ENCODE measurements at places on chromosomes 4 and X. TPM values are rescaled to one million over a fixed set of nuclear protein-coding genes. Genes with fewer than 3 reads are reported as not detected.

GLRB gene
- 1.7 TPM for total RNA-seq

FAM120C gene
- 5.5 TPM for total RNA-seq

SULT1B1 gene
- total RNA-seq: not detected

CLRN2 gene
- total RNA-seq: not detected

APLN gene
- total RNA-seq: 35.0 TPM

JAKMIP1 gene
- not detected for total RNA-seq

CITED1 gene
- total RNA-seq: not detected

RHOH gene
- not detected for total RNA-seq

ARMCX1 gene
- total RNA-seq: 37.1 TPM

DMRTC1B gene
- total RNA-seq: not detected

ANKRD50 gene
- 13.8 TPM for total RNA-seq

DGKK gene
- total RNA-seq: not detected

C4orf36 gene
- total RNA-seq: not detected

CNKSR2 gene
- total RNA-seq: not detected

TMEM271 gene
- total RNA-seq: not detected

VCX2 gene
- not detected for total RNA-seq

STS gene
- total RNA-seq: 8.0 TPM

SLC2A9 gene
- 2.7 TPM for total RNA-seq

BTC gene
- not detected for total RNA-seq

POU4F2 gene
- total RNA-seq: not detected

F8A2 gene
- not detected for total RNA-seq

SUPT20HL1 gene
- total RNA-seq: not detected

FMR1 gene
- 9.3 TPM for total RNA-seq

CAMK2D gene
- 198 TPM for total RNA-seq

FAM193A gene
- 16.2 TPM for total RNA-seq

TMSB15C gene
- total RNA-seq: 0.73 TPM

AKAP14 gene
- total RNA-seq: not detected

GYPB gene
- total RNA-seq: not detected

DCAF8L2 gene
- total RNA-seq: not detected

HMX1 gene
- not detected for total RNA-seq

GAGE2A gene
- not detected for total RNA-seq

MSX1 gene
- 2.1 TPM for total RNA-seq

HPGD gene
- not detected for total RNA-seq

RBM47 gene
- total RNA-seq: 1.6 TPM

SPIN4 gene
- 1.5 TPM for total RNA-seq

HNRNPDL gene
- total RNA-seq: 68.1 TPM

SSX4 gene
- not detected for total RNA-seq

ARHGEF6 gene
- 4.2 TPM for total RNA-seq

MAGEA2B gene
- total RNA-seq: not detected

GPR119 gene
- not detected for total RNA-seq

HSFX2 gene
- total RNA-seq: 0.10 TPM

BEND2 gene
- total RNA-seq: not detected

TXLNG gene
- total RNA-seq: 5.8 TPM

PHOX2B gene
- total RNA-seq: not detected

FGFR3 gene
- 0.24 TPM for total RNA-seq

ZNF157 gene
- not detected for total RNA-seq

KIT gene
- 2.6 TPM for total RNA-seq

KDR gene
- total RNA-seq: 6.9 TPM

KLHL2 gene
- total RNA-seq: 6.4 TPM

SLC10A3 gene
- 36.1 TPM for total RNA-seq

SPANXA1 gene
- not detected for total RNA-seq

FAM149A gene
- 9.7 TPM for total RNA-seq

LONRF3 gene
- total RNA-seq: 1.8 TPM

JADE3 gene
- 3.1 TPM for total RNA-seq

TEC gene
- total RNA-seq: 1.1 TPM

BMX gene
- not detected for total RNA-seq

FANCB gene
- 0.49 TPM for total RNA-seq

ENPP6 gene
- total RNA-seq: not detected

Measured in cardiac ventricle fibroblast (primary cell).